ENCODE measurements at places on chromosomes 2 and 18. TPM values are rescaled to one million over a fixed set of nuclear protein-coding genes. Genes with fewer than 3 reads are reported as not detected.

AAMP gene
- 262 TPM for total RNA-seq

SLC23A3 gene
- total RNA-seq = 1.6 TPM

DNA sequence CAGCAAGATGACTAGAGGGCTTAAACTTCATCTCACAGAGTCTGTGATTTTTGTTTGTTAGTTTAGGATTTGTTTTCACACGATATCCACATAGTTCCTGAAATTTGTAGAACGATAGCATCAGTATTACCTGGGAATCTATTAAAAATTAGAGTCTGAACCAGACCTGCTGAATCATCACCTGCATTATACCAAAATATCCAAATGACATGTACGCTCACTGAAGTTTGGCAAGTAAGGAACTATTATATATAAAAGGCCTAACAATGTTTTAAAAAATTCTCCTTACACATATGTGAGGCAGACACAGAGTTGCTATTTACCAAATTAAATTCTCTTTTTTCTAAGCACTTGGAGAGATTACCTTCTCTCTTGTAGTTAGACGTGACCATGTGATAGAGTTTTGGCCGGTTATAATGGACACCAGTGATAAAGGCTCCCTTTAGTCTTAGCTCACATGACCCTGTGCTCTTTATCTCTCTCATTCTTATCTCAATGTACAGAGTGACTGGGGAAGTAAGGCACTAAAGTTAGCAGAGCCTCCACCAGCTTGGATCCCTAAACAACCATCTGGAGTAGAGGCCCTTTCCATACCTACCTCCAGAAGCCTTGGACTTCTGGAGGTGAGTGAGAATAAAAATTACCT lies 363.1 kb downstream of the DSC3 start:
- no peak for DNase-seq

GRCh38 chr2:234355021-234355720 lies 141.7 kb downstream of the ARL4C start:
- no peak for DNase-seq
